Activated CD4-positive, alpha-beta T cell treated with anti-CD3 and anti-CD28 coated beads, Interleukin-2, amount 50 U/mL, for 4 hours (primary cell): ENCODE measurements at places on chromosomes 16 and 17.
A peak's percentile ranks its signal among the peaks of the same experiment; 100 is the strongest.

DNA sequence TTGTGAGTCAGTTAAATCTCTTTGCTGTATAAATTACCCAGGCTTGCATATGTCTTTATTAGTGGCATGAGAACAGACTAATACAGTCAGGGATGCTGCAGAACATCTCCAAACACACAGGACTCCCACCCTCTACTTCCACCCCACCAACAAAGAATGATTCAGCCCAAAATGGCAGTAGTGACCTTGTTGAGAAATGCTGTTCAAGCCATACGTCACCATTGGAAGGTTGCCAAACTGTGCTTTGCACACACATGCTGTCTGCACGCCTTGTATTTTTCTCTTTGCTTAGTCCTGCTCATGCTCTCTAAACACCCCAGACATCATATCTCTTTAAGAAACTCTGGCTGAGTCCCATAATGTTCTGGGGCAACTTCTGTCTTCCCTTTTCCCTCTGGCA lies 589.6 kb downstream of the WWOX start:
- no peak for DNase-seq

DNA sequence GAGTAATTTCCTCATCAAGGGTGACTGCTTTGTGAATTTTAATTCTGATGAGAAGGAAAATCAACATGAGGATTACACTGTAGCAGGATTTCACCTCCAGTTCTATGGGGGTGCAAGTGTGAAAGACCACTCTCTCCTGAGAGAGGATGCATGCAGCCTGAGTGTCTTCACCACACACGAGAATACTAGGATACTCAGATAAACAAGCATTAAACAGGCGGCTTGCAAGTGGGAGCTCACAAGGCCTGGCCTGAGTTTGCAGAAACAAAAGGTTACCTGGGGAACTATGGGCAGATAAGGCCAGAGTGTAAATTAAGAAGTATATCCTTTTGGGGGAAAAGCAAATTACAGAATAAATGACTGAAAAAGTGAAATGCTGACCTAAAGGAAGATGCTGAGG lies 46.6 kb downstream of the MYH10 start:
- no peak for DNase-seq

GRCh38 chr17:7687072-7687907 lies at the start of gene TP53:
Gene TP53 (minus strand): TSS chr17:7687490. CDS start chr17:7676594, 10,896 bp downstream.
- peak; percentile 86 for DNase-seq

- DNase-seq: no peak
These were observed 50.2 kb downstream of the CDK5R1 start for GRCh38 chr17:32536736-32537643.

- DNase-seq: no peak
These were observed 473.9 kb downstream of the TOX3 start for GRCh38 chr16:52073024-52073423.

- no peak for DNase-seq
These were observed 38.3 kb upstream of the AKTIP start for GRCh38 chr16:53541326-53541725.
